Ammon's horn (tissue), 1 donor: ENCODE measurements at places on chromosomes 11 and 22.

DNA sequence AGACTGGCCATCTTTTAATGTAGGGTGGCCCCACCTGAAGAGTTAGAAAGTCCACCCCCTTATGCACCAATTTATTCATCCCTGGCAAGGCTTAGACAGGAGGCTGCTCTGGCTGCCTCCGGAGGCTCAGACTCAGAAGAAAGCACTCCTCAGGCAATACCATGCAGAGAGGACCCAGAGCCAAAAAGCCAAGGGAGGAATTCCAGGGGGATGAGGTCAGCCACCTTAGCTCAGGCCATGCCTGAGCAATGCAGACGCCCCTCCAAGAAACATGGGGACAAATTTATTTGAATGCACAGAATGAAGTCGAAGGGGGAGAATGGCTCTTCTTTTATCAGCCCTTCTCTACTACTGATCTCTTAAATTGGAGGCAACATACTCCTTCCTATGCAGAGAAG is 39.7 kb upstream of the GLYAT start:
- no peak for DNase-seq

DNA sequence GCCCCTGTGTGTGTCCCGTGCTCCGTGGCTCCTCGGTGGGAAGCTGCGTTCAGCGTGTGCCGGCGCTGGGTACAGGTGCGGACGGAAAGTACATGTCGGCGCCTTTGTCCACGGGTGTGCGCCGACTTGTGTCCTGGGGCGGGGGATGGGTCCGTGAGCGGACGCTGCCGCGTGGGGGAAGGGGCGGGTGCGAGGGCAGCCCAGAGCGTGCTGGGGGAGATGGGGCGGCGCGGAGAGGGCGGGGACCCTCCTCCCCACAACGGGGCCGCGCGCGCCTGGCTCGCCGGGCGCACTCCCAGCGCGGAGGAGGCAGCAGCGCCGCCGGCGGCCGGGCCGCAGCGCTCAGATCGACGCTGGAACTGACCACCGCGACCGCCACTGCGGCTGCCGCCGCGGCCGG is 33.6 kb upstream of the RELT start:
- no peak for DNase-seq

DNA sequence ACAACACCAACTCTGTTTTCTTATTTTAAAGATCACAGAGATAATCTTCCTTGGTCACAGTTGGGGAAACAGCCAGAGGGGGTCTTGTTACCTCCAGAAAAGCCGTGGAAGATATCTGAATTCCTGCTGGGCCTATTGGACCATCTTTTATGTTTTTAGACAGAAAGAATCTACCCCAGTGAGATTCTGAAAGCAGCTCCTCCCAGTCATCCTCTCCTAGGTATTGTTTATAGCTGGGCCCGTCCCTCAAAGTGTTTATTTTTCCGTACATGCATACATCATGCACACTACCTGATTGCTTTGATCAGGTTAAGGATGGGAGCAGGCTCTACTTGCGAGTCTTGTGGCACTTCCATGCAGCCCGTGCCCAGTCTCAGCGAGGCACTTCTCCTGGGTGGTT is 742.4 kb downstream of the NTM start:
- no peak for DNase-seq

- no peak for DNase-seq
Measured at GRCh38 chr11:5992604-5993251, 5.9 kb upstream of the OR52L1 start.

- DNase-seq = no peak
Measured at GRCh38 chr11:20250644-20251247, 90.5 kb upstream of the DBX1 start.

DNA sequence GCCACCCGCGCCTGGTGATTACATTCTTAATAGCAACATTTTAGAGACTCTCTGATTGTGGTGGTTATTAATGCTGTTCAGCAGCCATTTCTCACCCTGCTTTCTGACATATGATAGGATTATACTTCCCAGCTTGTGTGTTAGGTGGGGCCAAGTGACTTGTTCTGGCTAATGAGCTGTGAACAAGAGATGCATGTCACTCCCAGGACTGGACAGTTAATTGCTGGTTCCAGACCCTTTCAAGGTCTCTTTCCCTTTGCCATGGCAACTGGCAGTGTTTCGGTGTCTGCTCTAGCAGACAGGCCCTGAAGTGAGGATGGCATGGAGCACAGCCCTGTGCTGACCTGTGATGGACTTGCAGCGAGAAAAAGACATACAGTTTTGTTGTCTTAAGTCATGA is 8.9 kb upstream of the PTPRJ start:
- no peak for DNase-seq

- DNase-seq = no peak
Measured at GRCh38 chr22:26568207-26568706, 21.7 kb downstream of the TPST2 start.

GRCh38 chr11:106581399-106581798 is 436.9 kb downstream of the GUCY1A2 start:
- no peak for DNase-seq

DNA sequence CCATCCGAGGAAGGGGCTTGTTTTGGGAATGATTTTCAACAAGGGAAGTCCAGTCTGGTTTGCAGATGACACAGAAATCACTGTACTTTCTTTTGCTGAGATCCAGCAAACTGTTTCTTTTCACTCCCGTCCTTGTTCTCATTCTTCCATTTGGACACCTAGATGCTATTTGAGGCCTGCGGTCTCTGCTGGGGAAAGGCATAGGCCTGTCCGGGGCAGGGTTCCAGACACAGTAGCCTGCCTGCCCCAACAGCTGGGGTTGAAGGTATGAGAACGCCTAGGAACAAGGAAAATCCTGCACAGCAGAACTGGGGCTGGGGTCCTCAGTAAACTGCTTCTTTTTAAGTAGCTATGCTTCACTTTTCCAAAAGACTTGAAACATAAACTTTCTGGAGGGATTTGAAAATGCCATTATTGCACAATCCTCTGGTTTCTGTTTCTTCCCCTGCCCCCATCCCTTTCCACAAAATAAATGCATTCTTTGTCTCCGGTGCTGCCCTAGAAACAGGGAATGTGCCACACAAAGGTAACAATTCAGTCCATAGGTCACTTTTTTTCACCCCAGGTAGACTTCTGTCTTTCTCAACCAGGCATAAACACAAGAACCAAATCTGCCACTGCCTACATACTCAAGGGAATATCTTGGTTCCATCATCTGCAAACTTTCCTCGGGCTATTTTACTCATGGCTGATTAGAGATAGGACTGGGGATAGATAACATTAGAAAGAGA is 174.8 kb upstream of the MTMR2 start:
- no peak for DNase-seq

GRCh38 chr22:48045369-48045768 is 1282.9 kb downstream of the TBC1D22A start:
- DNase-seq = no peak

GRCh38 chr11:95241681-95242081 is 10.7 kb upstream of the SESN3 start:
- peak; percentile 47 for DNase-seq

DNA sequence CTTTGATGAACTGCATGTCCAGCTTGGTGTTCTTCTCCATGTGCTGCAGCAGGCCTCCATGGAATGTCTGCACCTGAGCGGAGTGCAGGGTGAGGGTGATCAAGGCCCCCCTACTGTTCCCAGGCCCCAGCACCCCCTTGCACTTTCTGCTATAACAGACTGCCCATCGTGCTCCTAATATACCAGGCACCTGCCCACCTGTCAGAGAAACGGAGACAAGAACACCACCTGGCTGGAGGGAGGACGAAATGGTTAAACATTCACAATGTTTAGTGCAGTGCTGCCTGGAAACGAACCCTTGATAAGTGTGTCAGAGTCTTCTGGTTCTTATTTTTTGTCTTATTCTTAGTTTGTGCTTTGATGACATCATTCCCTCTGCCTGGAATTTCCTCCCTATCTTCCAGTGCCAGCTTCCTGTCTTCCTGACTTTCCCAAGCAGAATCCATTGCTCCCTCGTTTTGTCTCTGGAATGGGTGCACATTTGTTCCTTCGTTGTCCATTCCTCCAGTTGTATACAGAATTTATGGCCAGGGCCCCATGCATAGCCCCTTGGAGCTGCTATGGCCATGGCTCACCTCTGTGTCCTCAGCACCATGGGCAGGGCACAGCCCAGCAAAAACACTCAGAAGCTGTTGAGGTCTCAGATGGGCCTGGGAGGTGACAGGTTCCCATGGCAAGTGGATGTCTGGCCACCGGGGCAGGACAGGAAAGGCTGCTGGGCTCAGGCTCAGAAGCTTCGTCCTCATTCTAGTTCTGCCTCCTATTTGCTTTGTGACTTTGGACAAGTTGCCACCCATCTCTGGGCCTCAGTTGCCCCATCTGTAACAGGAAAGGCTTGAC is 11.9 kb downstream of the BAIAP2L2 start:
- DNase-seq = no peak

- no peak for DNase-seq
Measured at GRCh38 chr22:31683181-31684105, 21.4 kb upstream of the PISD start.

GRCh38 chr11:61142424-61142823 is 18.8 kb downstream of the VPS37C start:
- DNase-seq = no peak

DNA sequence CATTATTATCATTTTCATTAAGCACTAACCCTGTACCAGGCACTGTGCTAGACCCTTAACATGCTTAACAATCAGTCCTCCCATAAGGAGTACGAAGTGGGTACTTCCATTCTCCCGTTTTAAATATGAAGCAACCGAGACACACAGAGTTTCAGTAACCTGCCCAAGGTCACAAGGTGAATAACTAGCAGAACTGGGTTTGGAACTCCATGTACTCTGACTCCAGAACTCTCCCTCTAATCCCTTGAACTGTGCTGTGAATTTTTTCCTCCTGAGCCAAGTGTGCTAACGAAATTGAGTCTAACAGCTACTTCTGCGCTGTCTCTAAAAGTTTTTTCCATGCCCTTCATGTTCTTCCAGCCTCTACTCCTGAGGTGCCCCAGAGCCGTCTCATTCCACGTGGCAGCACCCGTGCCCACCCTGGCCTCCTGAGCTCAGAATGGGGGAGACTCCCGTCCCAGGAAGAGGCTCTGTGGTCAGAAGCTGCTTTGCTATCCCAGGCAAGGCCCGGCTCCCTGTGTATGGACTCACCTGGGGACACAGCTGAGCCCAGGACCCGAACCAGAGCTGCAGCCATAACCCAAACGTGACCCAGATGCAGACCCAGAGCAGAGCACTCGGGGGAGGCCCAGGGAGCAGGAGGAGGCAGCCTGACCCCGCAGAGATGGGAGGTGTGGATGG is 8.6 kb upstream of the TRIM29 start:
- no peak for DNase-seq

GRCh38 chr22:32219026-32219425 is 14.2 kb upstream of the RFPL2 start:
- no peak for DNase-seq

- no peak for DNase-seq
Measured at GRCh38 chr11:85628771-85629341, 463 bp downstream of the TMEM126B start.

DNA sequence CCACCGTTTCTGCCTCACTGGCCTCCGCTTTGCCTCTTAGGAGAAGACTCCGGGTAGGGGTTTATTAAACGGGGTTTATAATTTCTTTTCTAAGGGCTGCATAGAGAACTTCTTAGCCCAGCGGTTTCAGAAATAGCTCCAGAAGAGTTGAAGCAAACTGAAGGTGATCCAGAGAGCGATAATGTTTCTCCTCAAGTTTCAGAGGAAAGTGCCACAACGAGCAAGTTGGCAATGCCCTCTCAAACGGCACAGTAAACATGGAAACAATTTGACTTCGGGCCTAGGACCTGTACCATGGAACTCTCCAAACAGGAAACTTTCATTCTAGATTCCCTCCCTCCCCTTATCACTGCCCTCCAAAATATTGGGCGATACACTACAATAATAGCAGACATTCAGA is 1.0 kb downstream of the ADSL start:
- DNase-seq = no peak

GRCh38 chr11:92702037-92702804 is 267.2 kb upstream of the MTNR1B start:
- DNase-seq = no peak

GRCh38 chr22:31923136-31923535 is 21.2 kb upstream of the YWHAH start:
- peak; percentile 78 for DNase-seq

GRCh38 chr11:1042626-1043562 is 6.4 kb upstream of the MUC6 start:
- no peak for DNase-seq

GRCh38 chr11:29989174-29989970 is 27.5 kb downstream of the KCNA4 start:
- no peak for DNase-seq

- DNase-seq = no peak
Measured at GRCh38 chr11:57426439-57426928, 437 bp downstream of the SLC43A3 start.
